Stimulated activated CD4-positive, alpha-beta T cell treated with anti-CD3 and anti-CD28 coated beads, TNF-alpha, amount 100 ng/mL, for 1 hour (primary cell): ENCODE measurements at places on chromosomes 12 and 14.

DNA sequence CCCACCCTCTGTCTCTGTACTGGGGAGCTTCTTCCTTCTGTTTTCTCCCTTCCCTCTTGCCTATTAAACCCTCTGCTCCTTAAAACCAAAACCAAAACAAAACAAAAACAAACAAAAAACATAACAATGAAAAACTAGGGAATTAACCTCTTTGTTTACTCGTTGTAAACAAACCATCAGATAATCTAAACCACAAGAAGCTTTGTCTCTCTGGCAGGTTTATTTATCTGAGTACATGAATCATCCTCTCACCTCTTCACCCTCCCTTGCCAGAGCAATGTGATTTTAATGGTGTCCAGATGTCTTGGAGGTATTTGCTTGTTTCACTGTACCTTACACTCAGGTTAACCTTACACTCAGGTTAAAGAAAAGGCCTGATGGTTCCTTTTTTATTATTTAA is 66.1 kb downstream of the DYRK2 start:
- DNase-seq, result no peak

DNA sequence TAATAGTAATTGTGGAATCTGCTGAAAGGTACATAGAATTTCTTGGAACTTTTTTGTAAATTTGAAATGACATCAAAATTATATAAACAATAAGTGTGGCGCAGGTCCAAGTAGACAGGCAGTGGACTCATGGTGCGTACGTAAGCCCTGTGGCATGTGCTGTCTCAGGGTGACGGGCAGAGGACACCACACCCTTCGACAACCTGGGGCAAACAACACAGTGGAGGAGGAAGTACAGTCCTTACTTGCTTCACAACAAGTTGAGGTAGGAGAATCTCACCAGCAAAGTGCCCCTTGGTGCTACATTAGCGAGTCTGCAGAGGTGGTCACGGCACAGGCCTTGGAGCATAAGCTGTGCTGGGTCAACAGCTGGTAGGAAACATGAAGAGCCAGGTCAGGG is 180.9 kb downstream of the AEBP2 start:
- no peak for DNase-seq

- DNase-seq, result no peak
Observed at GRCh38 chr12:6858799-6859198, 6.8 kb downstream of the USP5 start.

DNA sequence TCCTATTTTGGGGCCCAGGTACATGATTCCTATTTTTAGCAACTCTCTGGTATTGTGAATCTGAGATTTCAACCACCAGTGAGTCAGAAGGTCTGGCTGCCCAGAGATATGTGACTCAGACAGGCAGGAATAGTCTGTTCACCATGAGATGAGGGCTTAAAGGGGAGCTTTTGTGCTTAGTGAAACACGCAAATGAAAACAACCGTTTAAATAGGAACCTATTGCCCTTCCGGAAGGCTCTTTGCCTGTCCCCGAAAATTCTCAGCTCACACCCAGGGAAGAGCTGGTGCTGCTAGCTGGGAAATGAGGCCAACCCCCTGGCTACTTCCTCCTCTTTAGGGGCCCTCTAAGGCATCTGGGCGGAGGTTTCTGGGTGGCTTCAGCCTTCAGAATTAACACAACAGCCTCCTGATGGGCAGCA is 283.6 kb downstream of the CACNA1C start:
- no peak for DNase-seq

- DNase-seq, result no peak
Observed at GRCh38 chr12:26455936-26456574, 260.7 kb downstream of the SSPN start.

GRCh38 chr14:30998100-30998706 is 27.2 kb upstream of the AP4S1 start:
- DNase-seq, result no peak

DNA sequence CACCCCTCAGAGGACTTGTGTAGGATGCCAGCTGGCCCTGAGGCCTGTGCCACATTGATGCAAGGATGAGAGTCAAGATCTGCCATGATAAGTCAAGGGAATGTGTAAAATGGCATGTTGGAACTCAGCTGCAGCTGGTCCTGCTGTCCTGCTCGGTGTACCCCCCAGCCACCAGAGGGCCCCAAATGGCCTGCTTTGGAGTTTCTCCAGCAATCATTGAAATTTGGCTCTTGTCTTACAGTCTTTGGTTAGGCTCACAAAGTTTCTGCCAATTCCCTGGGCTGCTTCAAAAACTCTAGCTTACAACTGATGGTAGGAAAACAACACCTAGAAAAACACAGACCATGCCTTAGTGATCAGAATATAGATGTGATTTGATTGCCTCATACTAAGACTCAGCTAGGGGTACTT is 76.8 kb downstream of the HSD17B6 start:
- no peak for DNase-seq

GRCh38 chr14:63200035-63200740 is 4.1 kb upstream of the RHOJ start:
- DNase-seq, result no peak
